ENCODE measurements at places on chromosomes 6 and 20.

DNA sequence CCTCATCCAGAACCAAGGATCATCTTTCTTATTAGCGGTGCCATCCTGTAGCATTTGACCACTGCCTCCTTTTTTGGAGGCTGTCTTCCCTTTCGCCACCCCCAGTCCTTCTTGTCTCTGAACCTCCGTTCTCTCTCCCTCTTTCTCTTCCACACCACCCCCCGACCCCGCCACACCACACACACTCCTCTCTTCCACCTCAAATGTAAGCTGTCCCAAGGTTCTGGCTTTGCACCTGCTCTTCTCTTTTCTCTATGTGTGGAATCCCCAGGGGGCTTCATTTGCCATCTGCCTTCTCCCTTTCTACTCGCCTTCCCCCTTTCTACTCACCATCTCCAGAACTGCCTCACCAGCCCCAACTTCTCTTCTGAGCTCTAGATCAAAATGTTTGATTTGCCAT lies 111.3 kb upstream of the CDYL start:
- DNase-seq, result no peak

GRCh38 chr20:2217857-2218539 lies 77.8 kb upstream of the TGM3 start:
- no peak for DNase-seq

DNA sequence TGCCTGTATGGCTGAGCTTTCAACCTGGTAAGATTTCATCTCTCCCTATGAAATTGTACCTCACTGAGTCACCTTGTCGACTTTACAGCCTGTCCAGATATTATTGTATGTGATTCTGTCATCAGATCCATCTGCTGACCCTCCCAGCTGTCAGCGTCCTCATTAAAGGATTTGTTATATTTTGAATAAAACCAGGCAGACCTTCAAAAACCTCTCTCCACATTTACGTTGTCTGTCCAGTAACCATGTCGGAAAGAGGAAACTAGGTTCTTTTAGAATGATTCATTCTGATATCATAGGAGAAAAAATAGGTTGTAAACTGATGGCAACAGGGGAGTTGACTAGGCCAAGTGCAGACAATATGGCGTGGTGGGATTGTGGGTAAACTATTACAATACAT lies 38.5 kb downstream of the TSPYL4 start:
- DNase-seq, result no peak

DNA sequence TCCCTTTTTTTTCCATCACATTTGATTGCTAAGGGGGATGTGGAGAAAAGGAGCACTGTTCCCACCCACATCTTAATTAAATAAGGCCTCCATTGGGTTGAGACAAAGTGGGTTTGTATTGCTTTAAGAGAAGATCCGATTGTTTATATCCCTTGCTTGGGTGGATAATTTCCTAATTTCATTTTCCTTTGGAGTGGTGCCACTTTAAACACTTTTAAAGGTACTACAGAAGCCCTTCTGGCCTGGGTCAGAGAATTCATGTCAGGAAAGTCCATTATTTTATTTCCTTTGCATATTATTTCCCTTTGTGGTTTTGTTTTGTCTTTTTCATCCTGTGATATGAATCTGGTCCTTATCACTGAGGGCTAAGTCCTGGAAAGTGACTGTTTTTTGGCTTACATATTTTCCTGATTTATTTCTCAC lies 56.9 kb downstream of the PHACTR2 start:
- DNase-seq, result no peak

DNA sequence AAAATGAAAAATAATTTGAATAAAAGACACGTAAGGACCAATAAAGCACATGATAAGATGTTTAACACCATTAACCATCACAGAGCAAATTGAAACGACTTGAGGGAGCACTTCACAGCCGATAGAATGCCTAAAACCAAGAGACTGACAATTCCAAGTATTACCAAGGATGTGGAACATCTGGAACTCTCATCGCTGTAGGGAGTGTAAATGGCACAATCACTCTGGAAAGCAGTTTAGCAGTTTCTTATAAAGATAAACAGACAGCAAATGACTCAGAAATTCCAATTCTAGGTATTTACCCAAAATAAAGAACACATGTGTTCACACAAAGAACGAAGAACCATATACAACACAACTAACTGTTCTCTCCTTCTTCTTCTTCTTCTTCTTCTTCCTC lies 8.5 kb upstream of the UBD start:
- no peak for DNase-seq

GRCh38 chr6:118419448-118420394 lies 128.4 kb upstream of the PLN start:
- no peak for DNase-seq

DNA sequence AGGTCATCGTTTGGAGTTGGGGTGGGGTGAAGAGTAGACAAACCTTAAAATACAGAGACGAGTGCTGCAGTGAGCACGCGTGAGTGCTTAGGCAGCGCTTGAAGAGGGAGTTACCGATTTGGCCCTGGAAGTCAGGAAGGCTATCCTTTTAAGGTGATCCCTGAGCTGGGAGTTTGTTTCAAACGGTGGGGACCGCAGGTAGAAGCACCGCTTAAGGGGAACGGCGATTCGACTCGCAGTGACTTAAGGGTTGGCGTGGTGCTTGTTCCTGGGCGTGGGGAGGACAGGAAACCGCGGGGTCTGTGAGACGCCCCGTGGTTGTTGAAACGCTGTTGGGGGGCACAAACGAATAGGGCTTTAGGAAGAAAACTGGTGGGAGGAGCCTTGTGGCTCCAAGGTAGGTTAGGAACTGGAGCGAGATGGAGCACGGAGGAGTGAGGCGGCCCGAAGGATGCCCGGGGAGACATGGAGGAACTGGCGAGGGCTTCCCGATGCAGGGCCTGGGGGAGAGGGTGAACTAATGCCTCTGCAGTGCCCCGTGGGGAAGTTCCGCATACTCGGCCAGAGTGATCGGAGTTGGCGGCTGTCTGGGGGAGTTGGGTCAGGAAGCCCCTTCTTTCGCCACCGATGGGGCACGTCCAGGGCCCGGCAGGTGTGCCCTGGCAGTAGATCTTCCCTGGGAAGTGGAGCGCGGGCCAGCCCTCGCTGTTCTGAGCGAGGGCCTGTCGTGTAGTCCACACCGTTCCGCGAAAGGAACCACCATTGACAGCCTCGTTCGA lies 1.3 kb upstream of the CDYL start:
- DNase-seq, result peak; percentile 22

- no peak for DNase-seq
Measured at GRCh38 chr20:57024849-57025248, 241.6 kb downstream of the BMP7 start.

GRCh38 chr6:41289815-41290214 lies 3.3 kb upstream of the TREM1 start:
- DNase-seq, result no peak

GRCh38 chr20:1900321-1900801 lies 5.2 kb downstream of the SIRPA start:
- DNase-seq, result peak; percentile 76

GRCh38 chr20:8414586-8415274 lies 282.7 kb downstream of the PLCB1 start:
- DNase-seq, result no peak

- no peak for DNase-seq
Measured at GRCh38 chr6:112877134-112878100, 530.3 kb downstream of the RFPL4B start.

GRCh38 chr20:62211769-62212288 lies 8.2 kb downstream of the HRH3 start:
- no peak for DNase-seq

GRCh38 chr20:19473216-19473921 lies 260.9 kb downstream of the SLC24A3 start:
- DNase-seq, result no peak

DNA sequence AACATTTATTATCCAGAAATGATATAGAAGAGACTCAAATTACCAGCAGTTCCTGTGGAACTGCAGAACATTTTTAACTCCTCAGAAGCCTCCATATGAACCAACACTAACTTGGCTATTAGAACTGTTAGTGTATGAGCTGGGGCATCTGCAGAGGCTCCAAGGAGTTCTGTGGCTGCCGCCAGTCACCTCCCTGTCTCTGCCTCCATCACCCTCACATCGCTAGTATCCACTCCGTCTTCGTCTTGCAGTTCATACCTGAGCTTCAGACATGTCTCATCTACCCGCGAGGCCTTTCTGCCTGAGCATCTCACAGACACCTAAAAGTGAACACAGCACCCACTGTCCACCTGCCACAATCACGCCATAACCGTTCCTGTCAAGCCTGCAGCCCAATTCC lies 89.5 kb upstream of the CST7 start:
- no peak for DNase-seq

GRCh38 chr20:60240415-60240814 lies 282.2 kb downstream of the CDH26 start:
- DNase-seq, result no peak

GRCh38 chr20:57857969-57858368 lies 148.2 kb upstream of the PMEPA1 start:
- no peak for DNase-seq

GRCh38 chr6:163661272-163661671 lies 246.8 kb downstream of the QKI start:
- no peak for DNase-seq

GRCh38 chr20:36491901-36492617 lies 49.3 kb upstream of the MYL9 start:
- no peak for DNase-seq

- no peak for DNase-seq
Measured at GRCh38 chr6:156741287-156742073, 35.7 kb upstream of the ARID1B start.

- DNase-seq, result no peak
Measured at GRCh38 chr6:90288404-90288803, 8.2 kb downstream of the BACH2 start.

DNA sequence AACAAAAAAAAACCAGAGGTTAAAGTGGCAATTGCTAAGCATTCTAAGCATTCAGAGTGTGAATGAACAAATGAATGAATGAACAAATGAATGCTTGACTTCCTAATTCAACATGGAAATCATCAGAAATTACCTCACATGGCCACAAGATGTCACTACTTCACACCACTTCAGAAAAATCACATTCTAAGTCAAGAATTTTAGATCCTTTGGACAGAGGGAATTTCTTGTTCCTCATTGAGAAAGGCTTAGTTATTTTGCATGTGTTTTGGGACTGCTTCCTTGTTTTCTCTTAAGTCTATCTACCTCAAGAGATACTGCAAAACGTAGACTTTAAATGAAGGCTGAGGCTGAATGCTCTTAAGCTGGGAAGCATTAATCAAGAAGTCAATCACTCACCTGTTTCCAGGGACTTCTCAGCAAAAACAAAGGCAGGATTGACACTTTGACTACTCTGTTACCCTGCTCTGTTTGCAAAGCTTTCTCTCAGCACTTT lies 120.2 kb downstream of the MBOAT1 start:
- peak; percentile 27 for DNase-seq

DNA sequence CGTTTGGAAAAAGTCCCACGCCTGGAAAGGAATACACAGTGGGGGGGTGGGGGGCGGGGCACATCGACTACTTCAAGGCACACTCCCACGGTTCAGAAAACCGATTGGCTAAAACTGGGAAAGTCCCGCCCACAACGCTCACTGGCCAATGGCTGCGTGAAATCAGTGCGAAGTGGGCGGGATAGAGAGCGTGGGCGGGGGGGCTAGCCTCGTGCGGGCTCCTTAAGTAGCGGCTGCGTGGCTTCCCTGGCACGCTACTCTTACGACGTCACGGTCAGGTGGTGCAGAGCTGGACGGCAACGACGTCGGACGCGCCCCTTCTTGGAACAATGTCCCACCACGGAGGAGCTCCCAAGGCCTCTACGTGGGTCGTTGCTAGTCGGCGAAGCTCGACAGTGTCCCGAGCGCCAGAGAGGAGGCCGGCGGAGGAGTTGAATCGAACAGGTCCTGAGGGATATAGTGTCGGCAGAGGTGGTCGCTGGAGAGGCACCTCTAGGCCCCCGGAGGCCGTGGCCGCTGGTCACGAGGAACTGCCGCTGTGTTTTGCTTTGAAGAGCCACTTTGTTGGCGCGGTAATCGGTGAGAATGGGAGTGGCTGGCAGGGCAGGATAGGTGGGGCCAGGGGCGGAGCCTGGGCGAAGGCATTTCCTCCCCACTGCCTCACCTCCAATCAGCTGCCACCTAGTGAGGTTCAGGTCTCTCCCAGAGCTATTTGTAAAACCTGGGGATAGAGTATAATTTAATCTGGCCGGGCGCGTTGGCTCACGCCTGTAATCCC lies at the start of gene DDX43:
Gene DDX43 (plus strand): TSS at position 252 of the 778 bp plus-strand sequence. CDS start 78 bp downstream, at position 330.
- peak; percentile 29 for DNase-seq

DNA sequence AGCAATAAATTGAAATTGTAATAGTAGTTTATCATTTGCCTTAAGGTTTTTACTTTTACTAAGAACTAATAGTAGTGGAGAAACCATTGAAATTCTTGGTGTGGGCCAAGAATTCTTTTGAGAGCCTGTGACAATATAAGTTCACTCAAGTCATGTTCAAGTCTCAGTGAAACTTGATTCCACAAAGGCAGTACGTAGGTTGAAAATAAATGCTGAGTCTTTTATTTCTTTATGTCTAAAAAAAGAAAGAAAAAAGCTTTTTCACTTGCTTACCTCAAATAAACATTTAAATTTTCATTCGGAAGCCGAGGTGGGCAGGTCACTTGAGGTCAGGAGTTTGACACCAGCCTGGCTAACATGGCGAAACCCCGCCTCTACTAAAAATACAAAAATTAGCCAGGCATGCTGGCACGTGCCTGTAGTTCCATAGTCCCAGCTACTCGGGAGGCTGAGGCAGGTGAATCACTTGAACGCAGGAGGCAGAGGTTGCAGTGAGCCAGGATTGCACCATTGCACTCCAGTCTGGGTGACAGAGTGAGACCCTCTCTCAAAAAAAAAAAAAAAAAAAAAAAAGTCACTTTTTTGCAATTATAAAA lies 57.8 kb upstream of the NELFCD start:
- DNase-seq, result no peak

GRCh38 chr6:68159433-68159832 lies 475.6 kb upstream of the ADGRB3 start:
- no peak for DNase-seq

- no peak for DNase-seq
Measured at GRCh38 chr6:42339991-42340401, 111.7 kb downstream of the TRERF1 start.

DNA sequence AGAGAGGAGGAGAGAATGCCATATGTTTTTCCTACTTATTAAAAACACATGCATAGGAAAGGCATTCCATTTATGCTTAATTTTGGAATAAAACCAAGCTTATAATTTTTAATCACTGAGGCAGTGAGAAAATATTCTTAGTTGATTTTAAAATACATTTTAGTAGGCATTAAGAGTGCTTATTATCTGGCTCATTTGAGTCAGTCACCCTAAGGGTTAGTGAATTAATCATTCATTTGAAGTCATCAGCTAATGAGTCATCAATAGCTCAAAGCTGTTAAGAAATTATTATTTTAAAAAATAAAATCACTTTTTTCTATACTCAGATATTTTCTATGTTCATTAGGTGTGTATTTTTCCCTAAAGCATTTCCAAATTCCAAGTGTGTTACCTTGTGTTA lies 81.6 kb downstream of the TMEM200A start:
- DNase-seq, result no peak

GRCh38 chr6:110688661-110689268 lies 126.5 kb downstream of the CDK19 start:
- no peak for DNase-seq

- no peak for DNase-seq
Measured at GRCh38 chr6:124699038-124699437, 263.2 kb upstream of the RNF217 start.

- peak; percentile 56 for DNase-seq
Measured at GRCh38 chr6:3795836-3796718, 44.6 kb upstream of the PXDC1 start.
